Fibroblast of skin of left biceps (primary cell): ENCODE measurements at places on chromosomes 2 and 18.

GRCh38 chr2:42886921-42887320 lies 94.5 kb upstream of the HAAO start:
- DNase-seq = no peak

DNA sequence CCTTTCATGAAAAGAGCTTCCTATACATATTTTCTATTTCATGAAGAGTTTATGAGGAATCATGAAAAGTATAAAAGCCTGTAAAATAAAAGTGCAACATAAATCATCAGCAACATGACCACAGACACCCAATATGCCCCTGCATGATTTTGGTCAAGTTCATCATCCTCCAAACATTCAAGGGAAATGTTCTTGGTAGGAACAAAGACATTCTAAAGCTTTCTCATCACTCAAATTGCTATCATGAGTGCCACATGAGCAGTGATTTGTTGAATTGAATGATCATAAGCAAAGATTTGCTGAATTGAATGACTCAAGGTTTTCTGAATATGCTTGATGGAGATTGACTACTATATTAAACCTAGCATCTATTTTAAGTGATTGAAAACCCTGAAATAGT lies 172.2 kb downstream of the MBD2 start:
- DNase-seq = no peak

DNA sequence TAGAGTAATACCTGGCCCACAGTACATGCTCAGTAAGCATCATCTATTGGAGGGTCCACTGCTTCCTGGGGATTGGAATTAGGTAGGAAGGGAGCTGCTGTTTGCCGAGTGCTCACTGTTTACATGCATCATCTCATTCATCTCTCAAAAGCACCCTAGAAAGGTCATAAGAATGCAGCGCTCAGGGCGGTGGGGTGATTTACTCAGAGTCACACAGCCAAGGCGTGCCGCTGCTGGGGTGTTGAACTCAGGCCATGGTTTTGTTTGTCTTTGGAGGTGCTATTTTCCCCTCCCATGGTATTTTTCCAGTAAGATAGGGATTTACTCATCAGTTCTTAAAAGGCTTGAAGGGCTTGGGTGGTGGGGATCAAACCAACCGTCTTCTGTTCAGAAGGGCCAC lies 227.5 kb downstream of the LDLRAD4 start:
- no peak for DNase-seq

DNA sequence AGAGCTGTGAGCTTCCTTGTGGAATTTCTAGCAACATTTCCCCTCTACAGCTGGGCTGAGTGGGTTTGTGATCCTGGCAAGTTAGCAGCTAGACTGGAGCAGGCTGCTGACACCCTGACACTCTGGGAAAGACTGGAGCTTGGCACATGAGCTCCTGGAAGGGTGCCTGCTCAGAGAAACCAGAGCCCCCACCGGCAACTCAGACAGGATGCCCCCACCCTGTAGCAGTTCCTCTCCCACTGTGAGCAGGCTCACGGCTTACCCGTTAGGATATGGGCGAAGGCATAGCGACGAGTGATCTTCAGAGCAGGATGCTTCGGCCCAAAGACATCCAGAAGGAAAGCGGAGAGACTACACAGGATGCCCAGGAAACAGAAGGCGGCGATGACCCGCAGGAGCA lies 11.2 kb downstream of the TMEM127 start:
- DNase-seq = no peak

GRCh38 chr18:55244546-55244945 lies 285.3 kb upstream of the CCDC68 start:
- no peak for DNase-seq

DNA sequence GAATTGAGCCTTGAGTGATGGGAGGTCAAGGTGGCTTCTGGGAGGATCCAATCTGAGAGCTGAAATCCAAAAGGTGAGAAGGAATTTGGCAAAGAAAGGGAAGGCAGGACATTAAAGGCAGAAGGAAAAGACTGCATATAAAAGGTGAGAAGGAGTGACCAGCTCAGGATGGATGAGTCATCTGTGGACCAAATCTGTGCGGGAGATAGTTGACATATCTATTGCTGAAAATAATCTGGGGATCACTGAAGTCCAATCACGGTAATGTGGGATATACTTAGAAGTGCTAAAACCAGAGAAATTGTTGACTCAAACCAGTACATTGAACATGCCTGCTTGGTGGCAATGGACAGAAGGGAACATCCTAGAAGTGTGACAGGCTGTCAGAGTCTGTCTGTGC lies 8.0 kb upstream of the PTPN4 start:
- no peak for DNase-seq

- no peak for DNase-seq
Observed at GRCh38 chr2:205612636-205613035, 69.7 kb upstream of the NRP2 start.
